NCI-H2081 (cell line): ENCODE measurements at places on chromosomes 3 and 15.

- no peak for DNase-seq
Observed at GRCh38 chr3:194984066-194984465, 286.9 kb downstream of the XXYLT1 start.

- no peak for DNase-seq
Observed at GRCh38 chr15:29800491-29801366, 21.5 kb downstream of the TJP1 start.

DNA sequence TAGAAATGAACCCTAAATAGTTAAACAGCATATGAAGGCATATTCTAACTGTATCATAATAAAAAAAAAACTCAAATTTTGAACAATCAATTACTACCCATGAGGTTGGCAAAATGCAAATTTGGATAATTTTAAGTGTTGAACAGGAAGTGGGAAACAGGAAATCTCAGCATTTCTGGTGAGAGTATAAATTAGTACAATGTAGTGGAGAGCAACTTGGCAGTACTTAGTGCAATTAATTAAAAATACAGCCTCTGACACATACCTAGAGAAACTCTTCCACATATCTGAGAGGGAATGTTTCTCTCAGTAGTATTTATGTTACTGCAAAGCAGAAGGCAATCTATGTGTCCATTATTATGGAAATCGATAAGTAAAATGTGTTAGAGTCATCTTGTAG is 96.8 kb downstream of the TUSC7 start:
- no peak for DNase-seq

- DNase-seq = no peak
Observed at GRCh38 chr3:105800320-105800719, 68.5 kb downstream of the CBLB start.

- no peak for DNase-seq
Observed at GRCh38 chr3:112376992-112377391, 44.0 kb downstream of the CD200 start.

DNA sequence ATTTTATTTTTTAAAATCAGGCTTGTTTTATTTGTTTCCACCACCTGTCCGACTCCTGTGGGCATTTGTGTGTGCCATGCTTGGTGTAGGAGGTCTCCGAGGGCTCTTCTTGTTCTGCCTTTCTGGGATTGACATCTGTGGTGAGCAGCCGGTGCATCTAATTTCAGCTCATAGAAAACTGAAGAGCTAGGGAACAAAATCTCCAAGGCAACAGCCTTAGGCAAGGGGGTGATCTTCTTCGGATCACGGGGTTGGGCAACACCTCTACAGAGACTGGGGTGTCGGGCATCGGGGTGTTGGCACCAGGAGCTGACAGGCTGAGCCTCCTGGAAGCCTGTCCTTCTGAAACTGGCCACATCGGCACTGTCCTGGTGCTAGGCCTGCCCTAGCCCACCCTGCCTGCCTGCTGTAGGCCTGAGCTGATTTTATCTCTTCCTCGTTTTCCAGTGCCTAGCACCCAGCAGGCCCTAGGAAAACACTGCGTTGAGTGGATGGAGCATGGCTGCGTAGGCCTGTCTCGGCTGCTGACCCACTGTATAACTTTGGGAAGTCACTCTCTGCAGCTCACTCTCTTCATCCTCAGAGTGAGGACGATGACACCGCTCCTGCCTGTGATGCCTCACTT is 10.3 kb downstream of the CHCHD6 start:
- no peak for DNase-seq

- no peak for DNase-seq
Observed at GRCh38 chr3:188779281-188779980, 392.3 kb upstream of the TPRG1 start.

DNA sequence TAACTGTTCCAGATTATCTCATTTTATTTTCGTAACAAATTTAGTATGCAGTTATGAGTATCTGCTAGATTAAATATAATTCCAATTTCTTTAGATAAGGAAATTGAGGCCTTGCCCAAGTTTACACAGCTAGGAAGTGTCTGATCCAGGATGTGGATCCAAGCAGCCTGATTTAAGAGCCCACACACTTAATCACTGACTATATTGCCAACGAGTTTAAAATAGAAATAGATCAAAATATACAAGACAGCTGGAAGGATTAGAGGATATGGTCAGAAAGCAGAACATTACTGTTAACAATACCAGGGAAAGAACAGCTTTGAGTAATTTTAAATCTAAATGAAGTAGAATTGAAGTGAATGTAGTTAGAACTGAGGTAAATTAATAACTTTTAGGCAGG is 215.2 kb downstream of the C3orf38 start:
- DNase-seq = no peak

- DNase-seq = no peak
Observed at GRCh38 chr3:126287536-126288241, 69.5 kb downstream of the KLF15 start.

GRCh38 chr3:141367038-141367730 is 1.1 kb upstream of the ZBTB38 start:
- DNase-seq = no peak

DNA sequence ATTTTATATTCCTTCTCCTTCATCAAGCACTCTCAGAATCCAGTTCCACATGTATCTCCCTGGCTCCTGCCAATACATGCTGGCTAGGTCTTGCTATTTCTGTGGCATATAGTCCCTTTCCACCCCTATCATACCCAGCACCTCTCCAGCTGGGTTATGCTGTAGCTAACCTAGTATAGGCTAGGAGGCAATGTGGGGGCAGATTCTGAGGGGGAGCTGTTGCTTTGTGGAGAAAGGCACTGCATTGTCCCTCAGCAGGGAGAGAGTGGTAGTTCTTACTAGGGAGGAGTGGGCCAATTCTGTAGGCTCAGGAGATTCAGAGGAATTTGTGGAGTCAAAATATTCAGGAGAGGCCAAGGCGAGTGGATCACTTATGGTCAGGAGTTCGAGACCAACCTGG is 39.4 kb upstream of the UBL7 start:
- no peak for DNase-seq

- DNase-seq = no peak
Observed at GRCh38 chr15:29086891-29087290, 182.7 kb downstream of the NSMCE3 start.

DNA sequence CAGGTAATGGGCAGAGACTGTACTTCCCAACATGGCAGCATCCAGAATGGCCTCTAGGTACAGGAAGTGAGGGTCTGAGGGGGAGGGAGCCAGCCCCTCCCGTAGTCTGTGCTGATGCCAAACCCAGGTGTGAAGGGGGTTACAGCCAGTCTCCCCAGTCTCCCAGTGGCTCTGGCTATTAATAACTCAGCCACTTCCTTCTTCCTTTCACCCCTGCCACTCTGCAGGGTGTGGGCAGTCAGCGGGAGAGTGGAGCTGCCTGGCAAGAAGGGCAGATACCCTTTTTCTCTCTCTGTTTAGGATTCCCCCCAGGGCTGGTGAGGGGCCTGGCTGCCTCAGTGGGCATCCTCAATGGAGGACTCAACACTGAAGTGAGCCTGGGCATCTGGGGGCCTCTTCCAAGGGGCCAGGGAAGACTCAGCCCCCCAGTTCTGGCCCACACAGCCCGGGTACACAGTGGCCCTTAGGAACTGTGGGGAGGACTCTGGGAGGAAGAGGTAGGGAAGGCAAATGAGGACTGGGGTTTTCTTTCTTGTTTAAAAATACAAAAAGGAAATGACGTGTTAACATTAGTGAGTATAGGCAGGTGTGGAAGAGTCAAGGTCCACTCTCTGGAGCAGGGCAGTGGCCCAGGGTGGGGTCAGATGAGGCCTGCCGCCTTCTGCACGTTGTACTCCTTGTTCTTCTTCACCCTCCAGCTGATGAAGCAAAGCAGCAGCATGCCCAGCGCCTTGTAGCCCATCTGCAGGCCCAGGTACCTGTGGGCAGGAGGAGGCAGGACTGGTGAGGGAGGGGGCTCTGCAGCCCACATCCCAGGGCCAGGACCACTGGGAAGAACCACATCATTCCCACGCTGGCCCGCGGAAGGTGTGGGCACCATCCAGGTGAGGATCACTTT is 38.6 kb upstream of the RAB6B start:
- DNase-seq = no peak

GRCh38 chr3:152176241-152176640 is 92.5 kb upstream of the MBNL1 start:
- no peak for DNase-seq

- no peak for DNase-seq
Observed at GRCh38 chr3:11612515-11613188, 31.1 kb downstream of the VGLL4 start.

- no peak for DNase-seq
Observed at GRCh38 chr3:126483321-126483761, 7.7 kb upstream of the ZXDC start.

- DNase-seq = no peak
Observed at GRCh38 chr3:161208931-161209330, 12.2 kb upstream of the NMD3 start.

- no peak for DNase-seq
Observed at GRCh38 chr15:57367556-57367955, 8.7 kb upstream of the CGNL1 start.

DNA sequence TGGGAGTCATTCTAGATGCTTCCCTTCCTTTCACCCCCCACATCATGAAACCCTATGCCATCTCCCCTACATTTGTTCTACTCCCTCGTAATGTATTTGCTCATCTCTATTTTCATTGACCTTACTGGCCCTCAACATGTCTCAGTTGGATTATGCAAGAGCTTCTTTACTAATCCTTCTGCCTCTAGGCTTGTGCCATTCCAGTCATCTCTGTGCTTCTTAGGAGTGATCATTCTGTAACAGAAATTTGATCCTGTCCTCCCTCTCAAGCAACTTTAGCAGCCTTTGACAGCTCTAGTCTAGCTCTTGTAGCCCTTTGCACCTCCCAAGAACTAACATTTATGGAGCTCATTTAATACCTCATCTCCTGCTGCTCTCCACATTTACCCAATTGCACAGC is 64.7 kb downstream of the ISL2 start:
- DNase-seq = no peak

GRCh38 chr3:98730338-98730737 is 32.8 kb upstream of the ST3GAL6 start:
- no peak for DNase-seq

- DNase-seq = no peak
Observed at GRCh38 chr3:72798552-72799195, 49.6 kb downstream of the SHQ1 start.

- DNase-seq = no peak
Observed at GRCh38 chr3:10391391-10391790, 70.5 kb upstream of the SEC13 start.

DNA sequence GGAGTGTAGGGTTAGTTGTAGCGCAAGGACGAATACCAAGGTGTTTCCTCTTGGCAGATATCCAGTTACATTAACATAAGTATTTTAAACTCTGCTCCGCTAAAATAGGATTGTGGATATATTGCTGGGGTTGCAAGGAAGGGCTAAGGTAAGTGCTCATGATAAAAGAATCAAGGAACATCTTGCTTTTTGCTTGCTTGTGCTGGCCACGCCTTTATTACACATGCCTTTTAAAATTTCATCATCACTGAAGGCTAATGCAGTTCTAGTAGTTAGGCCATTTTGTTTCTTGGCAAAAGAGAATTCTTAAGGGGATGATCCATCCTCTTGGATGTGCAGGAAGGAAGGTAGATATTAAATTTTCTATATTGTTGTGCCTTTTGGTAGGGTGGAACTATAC is 415.6 kb upstream of the TPM1 start:
- DNase-seq = no peak

DNA sequence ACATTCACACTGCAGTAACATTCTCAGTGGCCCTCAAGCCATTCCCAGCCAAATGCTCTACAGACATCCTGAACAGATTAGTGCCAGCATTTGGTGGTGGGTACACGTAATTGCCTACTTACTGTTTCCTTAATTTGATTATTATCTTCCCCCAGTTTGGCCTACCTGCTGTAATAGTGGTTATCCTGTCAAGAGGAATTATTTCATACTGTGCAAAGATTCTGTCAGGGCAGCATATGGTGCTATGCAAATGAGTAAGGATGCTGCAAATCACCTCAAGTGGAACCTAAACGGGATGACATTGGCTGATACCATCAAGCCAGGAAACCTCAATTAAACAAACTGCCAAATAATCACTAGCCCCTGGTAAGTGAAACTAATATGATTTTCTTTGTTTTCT is 88.7 kb downstream of the SEMA6D start:
- peak; percentile 23 for DNase-seq

GRCh38 chr3:99562138-99562537 is 76.3 kb upstream of the COL8A1 start:
- no peak for DNase-seq

DNA sequence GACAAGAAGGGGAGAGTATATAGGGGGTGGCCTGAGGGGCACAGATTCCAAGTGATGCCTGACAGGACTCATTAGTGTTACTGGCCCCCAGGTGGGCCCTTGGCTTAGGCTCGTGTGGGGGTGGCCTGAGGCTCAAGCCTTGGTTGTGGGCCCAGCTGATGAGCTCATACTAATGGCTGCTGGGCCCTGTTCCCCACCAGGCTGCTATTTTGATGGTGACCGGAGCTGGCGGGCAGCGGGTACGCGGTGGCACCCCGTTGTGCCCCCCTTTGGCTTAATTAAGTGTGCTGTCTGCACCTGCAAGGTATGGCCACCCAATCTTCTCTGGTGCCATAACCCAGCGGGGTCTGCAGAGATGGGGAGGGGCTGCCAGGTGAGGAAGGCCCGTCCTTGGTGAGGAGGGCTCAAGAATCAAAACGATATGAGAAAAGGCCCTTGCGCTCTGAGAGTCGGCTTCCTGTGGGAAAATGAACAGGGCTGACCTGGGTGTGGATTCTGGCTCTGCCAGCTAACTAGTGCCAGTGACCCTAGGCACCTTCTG is 7.4 kb downstream of the CHRD start:
- DNase-seq = no peak

DNA sequence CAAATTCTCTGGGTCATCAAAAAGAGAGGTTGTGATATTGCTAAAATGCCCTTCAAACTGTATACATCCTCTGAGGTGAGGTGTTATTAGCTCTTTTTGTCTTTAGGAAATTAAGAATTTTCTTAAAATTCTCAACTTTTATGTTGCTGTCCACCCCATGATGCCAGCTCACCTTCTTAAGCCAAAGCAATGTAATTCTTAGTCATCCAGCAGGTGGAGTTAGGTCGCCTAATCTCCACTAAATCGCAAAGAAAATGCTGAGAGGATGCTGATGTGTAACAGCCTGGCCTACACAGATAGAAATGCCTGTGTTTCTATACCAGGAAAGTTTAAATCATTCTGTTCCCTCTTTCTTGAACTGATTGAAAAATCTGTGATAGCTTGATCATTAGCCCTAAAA is 770.2 kb upstream of the ALCAM start:
- peak; percentile 88 for DNase-seq

DNA sequence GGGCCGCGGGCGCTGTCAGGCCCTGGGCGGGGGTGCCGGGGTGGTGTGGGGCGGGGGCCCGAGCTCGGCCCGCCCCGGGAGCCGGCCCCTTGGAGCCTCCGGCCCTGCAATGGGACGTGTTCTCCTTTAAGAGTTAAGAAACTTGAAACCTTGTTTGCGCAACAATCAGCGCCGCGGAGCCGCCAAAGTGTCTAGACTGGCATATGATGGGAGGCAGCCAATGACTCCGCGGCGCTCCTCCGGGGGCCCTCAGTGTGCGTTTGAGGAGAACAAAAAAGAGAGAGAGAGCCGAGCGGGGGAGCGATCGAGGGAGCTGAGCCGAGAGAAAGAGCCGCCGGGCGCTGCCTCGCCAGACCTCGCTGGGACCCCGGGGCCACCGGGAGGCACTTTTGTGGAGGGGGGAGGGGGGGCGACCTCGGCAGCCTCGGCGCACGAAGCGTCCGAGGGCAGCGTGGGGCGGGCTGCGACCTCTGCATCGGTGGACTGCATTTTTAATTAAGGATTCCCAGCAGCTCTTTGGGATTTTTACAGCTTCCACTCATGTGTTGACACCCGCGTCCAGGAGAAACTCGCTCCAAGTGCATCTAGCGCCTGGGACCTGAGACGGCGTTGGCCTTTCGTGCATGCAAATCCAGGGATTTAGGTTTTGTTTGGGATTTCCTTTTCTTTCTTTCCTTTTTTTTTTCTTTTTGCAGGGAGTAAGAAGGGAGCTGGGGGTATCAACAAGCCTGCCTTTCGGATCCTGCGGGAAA is at the start of gene SMAD6:
Gene SMAD6, plus strand, starts transcription at position 202 of the 752 bp plus-strand sequence. CDS start 1,023 bp downstream, outside the sequence.
- DNase-seq = peak; percentile 71
